ENCODE measurements at places on chromosomes 6 and 20.

DNA sequence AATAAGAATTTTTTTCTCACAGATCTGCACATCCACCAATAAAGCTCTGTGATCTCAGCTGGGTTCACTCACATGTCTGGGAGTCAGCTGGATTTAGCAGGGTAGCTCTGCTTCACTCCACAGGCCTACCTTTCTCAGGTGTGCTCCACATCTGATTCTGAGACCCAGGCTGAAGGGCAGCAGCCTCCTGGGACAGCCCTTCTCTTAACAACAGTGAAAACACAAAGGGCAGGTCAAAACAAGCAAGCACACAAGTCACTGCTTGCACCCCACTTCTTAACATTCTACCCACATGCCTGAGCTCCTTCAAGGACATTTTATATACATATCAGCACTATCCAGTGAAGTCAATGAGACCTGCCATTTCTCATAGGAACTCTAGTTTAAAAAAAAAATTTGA, 96.0 kb upstream of the MAP3K4 start:
- DNase-seq = no peak

DNA sequence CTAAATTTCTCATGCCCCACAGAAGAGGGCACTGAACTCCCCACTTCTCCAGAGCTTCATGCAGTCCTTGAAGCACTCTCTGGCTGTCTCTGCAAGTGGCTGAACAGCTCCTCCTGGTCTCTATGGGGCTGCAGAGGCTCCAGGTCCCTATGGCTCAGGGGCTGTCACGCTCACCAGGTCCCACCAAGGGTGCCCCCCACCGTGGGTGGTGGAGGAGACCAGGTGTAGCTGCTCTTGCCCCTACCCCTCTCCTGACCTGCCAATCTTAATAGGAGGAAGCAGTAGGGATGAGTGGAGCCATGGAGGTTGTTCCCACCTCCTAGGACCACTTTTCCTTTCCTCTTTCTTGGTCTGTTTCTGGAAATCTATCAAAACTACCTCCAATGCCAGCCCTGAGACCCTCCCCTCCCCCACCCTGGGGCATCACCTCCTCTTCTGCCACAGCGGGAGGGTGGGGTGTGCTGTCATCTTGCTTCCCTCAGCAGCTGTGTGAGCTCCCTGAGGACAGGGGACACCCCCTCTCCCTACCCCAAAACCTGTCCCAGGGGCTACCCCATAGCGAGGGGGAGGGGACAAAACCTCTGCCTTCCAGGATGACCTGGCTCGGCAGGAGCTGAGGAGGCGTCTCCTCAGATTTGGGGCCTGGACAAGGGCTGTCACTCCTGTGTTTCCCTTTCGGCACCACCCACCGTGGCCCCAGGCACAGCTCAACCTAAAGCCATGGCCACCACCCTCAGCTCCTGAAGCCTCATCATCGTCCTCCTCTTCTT, 12.0 kb upstream of the RAET1E start:
- no peak for DNase-seq

DNA sequence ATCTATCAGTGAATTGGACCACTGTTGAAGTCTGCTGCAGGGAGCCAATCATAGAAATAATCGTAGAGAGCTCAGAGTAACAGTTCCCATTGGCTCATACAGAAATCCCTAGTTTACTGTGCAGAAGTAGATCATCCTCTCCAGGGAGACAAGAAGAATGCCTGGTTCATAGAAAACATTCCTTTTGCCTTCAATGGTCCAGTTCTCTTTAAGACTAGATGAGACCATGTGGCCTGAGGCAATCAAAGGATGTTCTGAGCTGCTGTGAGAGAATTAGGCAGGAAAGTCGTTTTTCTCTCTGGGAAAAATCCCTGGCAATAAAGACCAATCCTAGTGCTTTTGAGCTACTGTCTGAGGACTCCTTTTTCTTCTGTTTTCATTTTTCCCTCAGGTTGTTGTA, 208.4 kb downstream of the CENPW start:
- DNase-seq = no peak

DNA sequence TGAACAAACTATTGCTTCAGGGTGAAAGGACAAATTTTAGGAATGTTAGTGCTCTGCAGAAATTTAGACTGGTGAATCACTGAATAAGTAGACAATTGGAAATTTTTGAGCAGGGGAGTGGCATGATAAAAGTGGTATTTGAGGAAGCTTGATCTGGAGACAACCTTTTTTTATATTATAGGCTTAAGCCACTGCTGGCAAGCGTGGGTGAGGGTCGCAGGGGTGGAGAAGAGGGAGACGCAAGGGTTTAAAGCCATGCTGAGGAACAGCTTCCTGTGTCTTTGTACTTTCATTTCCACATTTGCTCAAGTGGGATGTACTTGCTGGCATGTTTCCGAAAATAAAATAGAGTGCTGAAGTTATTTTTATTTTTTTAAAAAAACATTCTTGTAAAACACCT, 23.7 kb downstream of the NCOA7 start:
- no peak for DNase-seq

DNA sequence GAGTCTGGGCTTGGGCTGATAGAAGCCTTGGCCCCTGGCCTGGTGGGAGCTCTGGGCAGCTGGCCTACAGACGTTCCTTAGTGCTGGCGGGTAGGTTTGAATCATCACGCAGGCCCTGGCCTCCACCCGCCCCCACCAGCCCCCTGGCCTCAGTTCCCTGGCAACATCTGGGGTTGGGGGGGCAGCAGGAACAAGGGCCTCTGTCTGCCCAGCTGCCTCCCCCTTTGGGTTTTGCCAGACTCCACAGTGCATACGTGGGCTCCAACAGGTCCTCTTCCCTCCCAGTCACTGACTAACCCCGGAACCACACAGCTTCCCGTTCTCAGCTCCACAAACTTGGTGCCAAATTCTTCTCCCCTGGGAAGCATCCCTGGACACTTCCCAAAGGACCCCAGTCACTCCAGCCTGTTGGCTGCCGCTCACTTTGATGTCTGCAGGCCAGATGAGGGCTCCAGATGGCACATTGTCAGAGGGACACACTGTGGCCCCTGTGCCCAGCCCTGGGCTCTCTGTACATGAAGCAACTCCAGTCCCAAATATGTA, 957 bp upstream of the VEGFA start:
- DNase-seq = no peak

GRCh38 chr6:72175916-72176315, 289.6 kb downstream of the RIMS1 start:
- DNase-seq = no peak

DNA sequence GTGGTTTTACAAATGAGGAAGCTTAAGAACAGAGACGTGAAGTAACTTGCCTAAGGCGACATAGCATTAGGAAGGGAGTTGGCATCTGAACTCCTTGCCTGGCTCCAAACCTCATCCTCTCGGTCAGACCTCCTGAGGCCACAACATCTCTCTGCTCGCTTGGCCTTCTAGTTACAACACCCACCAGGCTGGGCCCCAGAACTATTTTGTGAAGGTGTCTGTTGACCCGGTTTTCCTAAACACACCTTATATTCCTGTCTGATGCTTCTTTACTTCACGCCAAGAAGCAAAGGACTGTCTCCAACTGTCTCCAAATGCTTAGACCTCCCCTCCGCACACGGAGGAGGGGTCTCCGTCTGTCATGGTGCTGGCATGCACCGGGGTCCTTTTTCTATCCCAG, 326.6 kb downstream of the THBS2 start:
- no peak for DNase-seq

DNA sequence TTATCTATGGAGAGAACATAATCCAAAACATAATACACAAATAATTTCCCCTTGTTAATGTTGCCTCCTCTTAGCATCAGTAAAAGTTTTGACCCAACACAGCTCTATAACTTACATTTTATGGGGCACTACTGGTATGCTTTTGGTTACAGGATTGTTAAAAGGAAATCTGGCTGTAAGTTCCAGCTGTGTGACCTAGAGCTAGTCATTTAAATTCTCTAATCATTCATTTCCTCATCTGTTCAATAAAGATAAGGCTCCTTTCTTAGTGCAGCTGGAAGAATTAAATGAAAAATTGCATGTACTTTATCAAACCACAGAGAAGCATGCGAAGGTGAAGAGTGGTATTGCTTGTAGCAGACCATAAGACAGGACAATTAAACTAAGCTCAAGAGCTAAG, 4.6 kb downstream of the SLC17A2 start:
- DNase-seq = no peak

DNA sequence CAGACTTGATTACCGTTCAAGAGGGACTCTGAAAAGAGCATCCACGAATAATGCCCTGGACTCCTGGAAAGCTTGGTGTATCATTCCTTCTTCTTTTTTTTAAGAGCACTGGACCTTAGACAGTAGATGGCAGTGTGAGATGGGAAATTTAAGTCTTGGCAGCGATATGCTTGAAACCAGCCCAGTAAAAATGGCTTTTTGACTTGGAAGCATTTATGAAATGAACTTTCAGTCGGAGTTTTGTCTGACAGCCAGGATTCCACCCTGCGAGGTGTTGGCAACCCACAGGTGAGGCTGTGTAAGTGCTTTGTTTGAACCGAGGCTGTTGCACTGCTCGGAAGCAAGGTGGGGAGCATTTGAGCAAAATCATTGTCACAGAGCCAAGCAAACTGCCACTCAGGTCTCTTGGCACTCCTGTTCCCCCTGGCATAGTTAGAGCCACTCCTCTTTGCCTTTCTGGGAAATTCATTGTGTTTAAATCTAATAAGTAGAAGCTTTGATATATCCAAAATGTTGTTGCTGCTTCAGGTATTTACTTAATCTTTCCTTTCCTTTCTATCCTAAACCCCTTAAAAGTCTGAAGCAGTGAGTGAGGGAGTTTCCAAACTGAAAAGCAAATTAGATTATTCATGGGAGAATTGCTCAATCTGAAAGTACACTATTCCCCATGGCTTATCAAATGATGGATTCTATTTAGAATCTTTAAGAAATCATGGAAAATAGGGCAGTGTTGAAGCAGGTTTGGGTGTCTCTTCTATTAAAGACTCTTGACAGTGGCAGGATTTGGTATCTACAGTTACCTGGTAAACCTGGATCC, 272.8 kb upstream of the SLC35B3 start:
- DNase-seq = peak; percentile 89

GRCh38 chr6:77466055-77466450, 2.8 kb upstream of the HTR1B start:
- DNase-seq = peak; percentile 72
